ENCODE measurements at places on chromosomes 12 and 14. TPM values are rescaled to one million over a fixed set of nuclear protein-coding genes. Genes with fewer than 3 reads are reported as not detected.

The RNF212B gene
- 0.10 TPM for total RNA-seq

The KRT3 gene
- not detected for total RNA-seq

The ZNF140 gene
- 23.6 TPM for total RNA-seq

The VCPKMT gene
- 18.5 TPM for total RNA-seq

The SLC22A17 gene
- 5.6 TPM for total RNA-seq

The PDE3A gene
- total RNA-seq, result 1.3 TPM

The KRT73 gene
- 21.4 TPM for total RNA-seq

The PTPN21 gene
- total RNA-seq, result not detected
